ENCODE measurements at places on chromosomes 5 and 9. TPM values are rescaled to one million over a fixed set of nuclear protein-coding genes. Genes with fewer than 3 reads are reported as not detected.

The IFNE gene
- total RNA-seq, result 3.2 TPM

The LRRTM2 gene
- 1.2 TPM for total RNA-seq

The UBE2QL1 gene
- 2.5 TPM for total RNA-seq

The MEGF10 gene
- total RNA-seq, result 0.74 TPM

The AFF4 gene
- total RNA-seq, result 79.1 TPM

The YTHDC2 gene
- 31.4 TPM for total RNA-seq

The TMOD1 gene
- 21.1 TPM for total RNA-seq

The SERF1A gene
- 7.6 TPM for total RNA-seq

The CCNI2 gene
- total RNA-seq, result not detected

The CDC20B gene
- total RNA-seq, result not detected

DNA sequence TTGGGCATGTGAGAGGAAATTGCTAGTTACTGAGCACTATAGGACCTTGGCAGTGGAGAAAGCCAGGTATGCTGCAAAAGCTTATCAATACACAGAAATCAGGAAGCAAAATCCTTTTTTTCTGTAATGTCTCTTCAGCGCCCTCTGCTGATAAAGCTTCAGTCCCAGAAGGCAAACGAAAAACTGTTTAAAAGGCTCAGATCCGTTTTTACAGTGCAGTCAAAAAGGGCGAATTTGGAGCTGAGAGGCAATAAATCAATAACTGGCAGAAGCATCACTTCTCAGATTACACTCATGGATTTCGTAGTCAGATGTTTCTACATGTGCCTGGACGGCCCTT lies 1.1 kb upstream of the MAN2A1 start:
- peaks cover 25% of the 10 kb centered on the region for H3K4me1 ChIP-seq
- H3K27ac ChIP-seq, result peak overlapping the region; percentile 88
- H3K4me3 ChIP-seq, result peak overlapping the region; percentile 64
- H3K36me3 ChIP-seq, result no peaks in the 10 kb centered on the region
- DNase-seq, result no peak

DNA sequence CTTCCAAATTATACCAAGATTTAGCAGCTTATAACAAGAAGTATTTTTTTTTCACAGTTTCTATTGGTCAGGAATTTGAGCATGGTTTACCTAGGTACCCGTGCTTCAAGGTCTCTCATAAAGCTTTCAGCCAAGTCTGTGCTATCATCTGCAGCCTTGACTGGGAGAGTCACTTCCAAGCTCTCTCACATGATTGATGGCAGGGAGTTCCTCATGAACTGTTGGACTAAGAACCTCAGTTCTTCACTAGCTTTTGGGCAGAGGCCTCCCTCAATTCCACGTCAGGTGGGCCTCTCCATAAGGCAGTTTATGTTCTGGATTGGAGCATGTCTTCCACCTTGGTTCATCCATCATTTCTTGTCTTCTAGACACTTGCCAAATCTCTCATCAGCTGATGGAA lies 39.9 kb upstream of the APC start:
- H3K4me1 ChIP-seq, result no peaks in the 10 kb centered on the region
- no peak overlapping the region for H3K27ac ChIP-seq
- H3K4me3 ChIP-seq, result no peak overlapping the region
- no peak for DNase-seq
- no peaks in the 10 kb centered on the region for H3K36me3 ChIP-seq

- no peaks in the 10 kb centered on the region for H3K27me3 ChIP-seq
- H3K27ac ChIP-seq, result no peak overlapping the region
- DNase-seq, result no peak
- H3K36me3 ChIP-seq, result peaks cover 76% of the 10 kb centered on the region
- no peaks in the 10 kb centered on the region for H3K4me1 ChIP-seq
- H3K4me3 ChIP-seq, result no peak overlapping the region
These were observed 21.4 kb upstream of the LTC4S start for GRCh38 chr5:179772351-179772750.

GRCh38 chr5:95660060-95660459 lies 13.5 kb downstream of the RFESD start:
- H3K4me3 ChIP-seq, result no peak overlapping the region
- no peaks in the 10 kb centered on the region for H3K4me1 ChIP-seq
- DNase-seq, result no peak
- H3K36me3 ChIP-seq, result no peaks in the 10 kb centered on the region
- H3K27ac ChIP-seq, result no peak overlapping the region

DNA sequence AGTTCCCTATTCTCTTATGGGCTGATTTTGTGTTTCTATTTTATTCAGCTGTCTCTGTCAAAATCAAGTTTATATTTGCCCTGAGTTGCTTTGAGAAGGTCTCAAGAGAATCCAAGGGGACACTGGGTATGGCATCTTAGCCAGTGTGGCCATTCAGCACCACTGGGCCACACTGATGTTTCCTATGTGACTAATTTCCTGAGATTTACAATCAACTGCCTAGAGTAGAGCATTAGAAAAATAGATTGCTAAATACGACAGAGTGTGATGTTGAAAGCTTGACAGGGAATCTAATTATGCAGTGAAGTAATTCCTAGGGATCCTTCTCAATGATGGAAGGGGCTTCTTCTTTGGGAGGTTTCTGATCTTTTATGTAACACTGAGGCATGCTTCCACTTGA lies 141.7 kb downstream of the SV2C start:
- no peaks in the 10 kb centered on the region for H3K36me3 ChIP-seq
- no peak overlapping the region for H3K4me3 ChIP-seq
- no peaks in the 10 kb centered on the region for H3K4me1 ChIP-seq
- H3K27me3 ChIP-seq, result no peaks in the 10 kb centered on the region
- DNase-seq, result no peak

GRCh38 chr5:102778478-102778877 lies 23.4 kb downstream of the PAM start:
- H3K27me3 ChIP-seq, result no peaks in the 10 kb centered on the region
- no peaks in the 10 kb centered on the region for H3K36me3 ChIP-seq
- H3K4me3 ChIP-seq, result no peak overlapping the region
- H3K27ac ChIP-seq, result no peak overlapping the region

- DNase-seq, result no peak
- H3K27me3 ChIP-seq, result no peaks in the 10 kb centered on the region
- H3K36me3 ChIP-seq, result no peaks in the 10 kb centered on the region
- no peak overlapping the region for H3K27ac ChIP-seq
- no peak overlapping the region for H3K4me3 ChIP-seq
These were observed 37.6 kb upstream of the SLCO6A1 start for GRCh38 chr5:102536323-102536928.

GRCh38 chr5:76404223-76405211 lies 1.4 kb downstream of the IQGAP2 start:
- H3K4me3 ChIP-seq, result peak overlapping the region; percentile 52
- no peaks in the 10 kb centered on the region for H3K36me3 ChIP-seq
- peaks cover 17% of the 10 kb centered on the region for H3K4me1 ChIP-seq
- peak overlapping the region; percentile 65 for H3K27ac ChIP-seq
- no peaks in the 10 kb centered on the region for H3K27me3 ChIP-seq

DNA sequence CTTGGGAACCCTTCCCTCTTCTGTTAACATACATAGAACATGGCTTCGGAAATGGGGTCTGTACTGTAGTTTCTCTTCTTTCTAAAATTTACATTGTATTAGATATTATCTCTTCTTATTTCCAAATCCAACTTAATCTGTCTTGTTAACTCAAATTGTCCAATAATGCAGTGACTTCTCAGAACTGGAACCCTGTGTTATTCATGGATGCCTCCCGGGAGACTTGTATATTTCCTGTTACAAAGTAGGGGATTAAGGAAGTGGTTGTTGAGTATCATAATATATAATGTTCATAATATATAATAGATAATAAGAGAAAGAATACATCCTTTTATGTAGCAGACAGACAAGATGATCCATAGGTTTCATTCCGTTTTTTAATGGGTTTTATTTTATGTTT lies 128.4 kb downstream of the ZSWIM6 start:
- DNase-seq, result no peak
- H3K4me1 ChIP-seq, result peaks cover 17% of the 10 kb centered on the region
- no peaks in the 10 kb centered on the region for H3K36me3 ChIP-seq
- H3K4me3 ChIP-seq, result no peak overlapping the region

DNA sequence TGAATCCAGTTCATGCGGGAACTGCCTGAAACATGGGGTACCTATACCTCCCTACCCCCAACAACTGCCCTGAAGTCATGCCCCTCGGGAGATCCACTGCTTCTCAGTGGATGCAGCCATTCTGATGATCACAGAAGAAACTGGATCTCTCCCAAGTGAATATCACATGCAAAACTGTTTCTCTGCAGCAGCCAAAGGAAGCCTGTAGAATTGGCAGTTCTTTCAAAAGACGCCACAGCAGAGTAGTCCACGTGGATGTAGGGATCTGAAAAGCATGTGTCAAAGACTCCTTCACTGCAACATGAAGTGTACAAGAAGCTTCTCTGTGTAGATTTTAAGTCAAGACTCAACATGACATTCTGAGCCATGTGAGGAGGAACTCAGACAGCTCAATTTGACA lies 286.7 kb downstream of the NR3C1 start:
- H3K4me1 ChIP-seq, result peaks cover 12% of the 10 kb centered on the region
- no peaks in the 10 kb centered on the region for H3K36me3 ChIP-seq
- no peak for DNase-seq
- no peak overlapping the region for H3K4me3 ChIP-seq
- H3K27me3 ChIP-seq, result no peaks in the 10 kb centered on the region
- H3K27ac ChIP-seq, result no peak overlapping the region

GRCh38 chr9:122348288-122348777 lies 22.5 kb upstream of the PTGS1 start:
- DNase-seq, result no peak
- H3K4me1 ChIP-seq, result peaks cover 18% of the 10 kb centered on the region
- H3K27me3 ChIP-seq, result no peaks in the 10 kb centered on the region
- H3K36me3 ChIP-seq, result no peaks in the 10 kb centered on the region

DNA sequence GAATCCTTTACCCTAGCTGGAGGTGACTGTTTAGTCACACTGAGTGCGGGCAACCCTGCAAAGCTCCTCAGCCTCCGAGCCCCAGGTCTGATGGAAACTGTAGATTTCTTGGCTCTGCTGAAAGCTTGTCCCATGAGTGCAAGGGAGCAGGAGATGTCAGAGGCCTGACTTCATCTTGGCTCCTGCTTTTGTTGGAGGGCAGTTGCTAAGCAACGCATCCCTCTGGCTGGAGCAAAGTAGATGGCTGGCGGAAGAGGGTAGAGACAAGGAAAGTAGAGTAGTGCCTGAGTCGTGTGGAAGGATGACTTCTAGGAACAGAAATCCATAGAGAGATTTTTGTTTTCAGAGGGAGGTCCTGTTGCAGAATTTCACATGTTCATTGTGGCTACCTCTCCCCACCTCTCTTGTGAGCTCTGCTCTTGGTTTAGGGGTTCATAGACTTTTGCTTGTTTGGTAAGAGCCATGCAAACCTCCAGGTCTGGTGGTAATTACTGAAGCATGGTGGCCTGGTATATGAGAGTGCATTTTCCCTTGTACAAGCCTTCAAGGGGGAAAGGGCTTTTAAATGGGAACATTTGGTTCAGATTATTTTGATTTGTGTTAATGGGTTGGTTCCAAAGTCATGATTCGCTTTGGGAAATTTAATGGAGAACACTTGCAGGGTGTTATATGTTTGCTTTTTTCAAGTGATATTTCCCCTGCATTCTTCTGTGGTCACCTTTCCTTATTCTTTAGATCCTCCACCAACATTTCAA lies 71.5 kb downstream of the ARHGAP26 start:
- H3K27ac ChIP-seq, result peak overlapping the region; percentile 65
- H3K4me3 ChIP-seq, result no peak overlapping the region
- DNase-seq, result no peak

DNA sequence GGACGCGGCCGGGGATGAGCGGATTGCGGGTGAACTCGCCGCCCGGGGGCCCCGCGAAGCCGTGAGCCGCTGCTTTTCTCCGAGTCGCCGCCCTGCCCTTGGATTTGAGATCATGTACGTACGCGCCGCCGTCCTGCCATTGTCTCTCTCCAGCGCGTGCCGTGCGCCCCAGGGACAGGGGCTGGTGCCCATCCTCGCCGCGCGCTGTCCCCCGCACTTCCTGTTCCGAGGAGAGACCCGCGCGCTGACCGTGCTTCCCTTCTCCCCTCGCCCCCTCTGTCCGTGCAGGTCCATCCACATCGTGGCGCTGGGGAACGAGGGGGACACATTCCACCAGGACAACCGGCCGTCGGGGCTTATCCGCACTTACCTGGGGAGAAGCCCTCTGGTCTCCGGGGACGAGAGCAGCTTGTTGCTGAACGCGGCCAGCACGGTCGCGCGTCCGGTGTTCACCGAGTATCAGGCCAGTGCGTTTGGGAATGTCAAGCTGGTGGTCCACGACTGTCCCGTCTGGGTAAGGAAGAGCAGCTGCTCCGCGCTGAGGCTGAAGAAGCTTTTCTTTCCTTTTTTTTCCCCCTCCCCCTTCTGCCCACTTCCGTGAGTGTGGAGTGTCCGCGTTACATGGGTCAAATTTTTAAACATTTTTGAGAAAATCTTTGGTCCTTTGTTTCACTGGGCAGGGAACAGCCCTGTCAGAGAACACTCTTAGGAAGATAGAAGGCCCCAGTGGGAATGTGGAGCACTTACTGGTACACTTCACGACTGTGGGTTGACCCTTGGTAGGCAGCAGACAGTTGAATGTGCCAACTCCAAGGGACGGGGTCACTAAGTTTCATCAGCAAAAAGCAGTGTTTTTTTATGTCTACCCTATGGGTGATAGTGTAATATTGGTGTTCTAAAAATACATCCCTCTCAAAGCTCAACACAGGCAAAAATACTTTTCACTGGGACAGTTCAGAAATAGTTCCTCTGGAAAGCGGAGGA lies 727 bp downstream of the RHOBTB3 start:
- no peak for DNase-seq
- H3K27me3 ChIP-seq, result no peaks in the 10 kb centered on the region
- H3K4me3 ChIP-seq, result peak overlapping the region; percentile 80
- no peaks in the 10 kb centered on the region for H3K36me3 ChIP-seq
- peak overlapping the region; percentile 89 for H3K27ac ChIP-seq

GRCh38 chr5:66440202-66440680 lies 156.0 kb upstream of the MAST4 start:
- H3K36me3 ChIP-seq, result no peaks in the 10 kb centered on the region
- DNase-seq, result no peak
- no peak overlapping the region for H3K27ac ChIP-seq
- peaks cover 8% of the 10 kb centered on the region for H3K4me1 ChIP-seq

DNA sequence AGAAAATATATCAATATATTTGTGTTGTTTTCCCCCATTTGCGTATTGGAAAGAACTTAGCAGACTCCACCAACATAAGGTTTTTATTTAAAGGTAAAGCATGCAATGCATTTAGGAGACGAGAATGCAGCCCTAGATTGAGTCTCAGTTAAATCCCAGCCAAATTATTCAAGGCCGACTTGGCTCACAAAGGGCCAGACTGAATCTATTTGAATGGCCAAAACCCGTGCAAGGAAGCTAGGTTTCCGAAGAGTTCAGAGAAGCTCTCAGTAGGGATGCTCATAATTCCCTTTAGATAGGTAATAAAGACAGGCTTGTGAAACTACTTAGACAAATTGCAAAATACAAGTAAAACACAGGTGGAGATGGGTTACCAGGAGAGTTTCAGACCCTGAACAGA lies 520.3 kb downstream of the CDH9 start:
- H3K36me3 ChIP-seq, result no peaks in the 10 kb centered on the region
- H3K4me3 ChIP-seq, result no peak overlapping the region
- no peaks in the 10 kb centered on the region for H3K4me1 ChIP-seq
- DNase-seq, result no peak
- no peaks in the 10 kb centered on the region for H3K27me3 ChIP-seq
- no peak overlapping the region for H3K27ac ChIP-seq
